PC-3 (cell line): ENCODE measurements at places on chromosomes 2 and 18.

GRCh38 chr2:135843671-135844070, 6.7 kb upstream of the LCT start:
- peak; percentile 11 for DNase-seq

GRCh38 chr2:17878281-17879136, at the start of gene KCNS3:
KCNS3 (plus strand) TSS chr2:17878667; CDS start chr2:17931009, 52,342 bp downstream.
- peak; percentile 52 for DNase-seq

DNA sequence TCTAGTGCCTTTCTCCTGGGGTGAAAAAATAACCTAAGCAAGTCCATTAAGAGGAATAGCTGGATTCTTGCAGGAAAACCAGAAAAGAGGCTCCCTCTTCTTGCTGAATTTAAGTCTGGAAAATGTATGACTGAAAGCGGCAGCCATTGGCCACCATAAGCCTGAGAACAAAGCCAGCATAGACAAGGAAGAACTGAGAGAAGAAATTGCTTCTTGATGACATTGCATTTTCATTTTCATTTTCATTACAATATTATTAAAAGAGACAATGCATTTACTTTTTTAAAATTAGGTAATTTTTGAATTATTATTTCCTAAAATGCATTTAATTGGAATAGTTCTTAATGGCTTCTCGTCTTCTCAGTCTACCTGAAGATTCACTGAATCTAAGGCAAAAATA, 1157.5 kb upstream of the ZEB2 start:
- DNase-seq: no peak

- no peak for DNase-seq
Measured at GRCh38 chr2:12678186-12678585, 38.5 kb upstream of the TRIB2 start.
